Mesothelial cell of epicardium (in vitro differentiated cells): ENCODE measurements at places on chromosomes 6 and 20. TPM values are rescaled to one million over a fixed set of nuclear protein-coding genes. Genes with fewer than 3 reads are reported as not detected.

Gene PGK2
- total RNA-seq, result not detected in 3 replicates

Gene MUCL3
- total RNA-seq, result not detected in 3 replicates

Gene EMILIN3
- 5.0 to 5.6 TPM (median 5.2 TPM) in 3 replicates for total RNA-seq

Gene SASH1
- 24.0 to 30.2 TPM (median 28.7 TPM) in 3 replicates for total RNA-seq

Gene METTL24
- 25.5 to 28.1 TPM (median 25.7 TPM) in 3 replicates for total RNA-seq

Gene RIMS4
- 1.3 to 2.2 TPM (median 1.6 TPM) in 3 replicates for total RNA-seq

GRCh38 chr20:44959082-44959637 is 1.0 kb downstream of the TOMM34 start:
- H3K27me3 ChIP-seq, result no peaks in the 10 kb centered on the region
- peak overlapping the region; percentile 95 for H3K27ac ChIP-seq
- H3K4me1 ChIP-seq, result peaks cover 65% of the 10 kb centered on the region
- DNase-seq, result no peak
- peaks cover 17% of the 10 kb centered on the region for H3K36me3 ChIP-seq
- H3K4me3 ChIP-seq, result peak overlapping the region; percentile 87

DNA sequence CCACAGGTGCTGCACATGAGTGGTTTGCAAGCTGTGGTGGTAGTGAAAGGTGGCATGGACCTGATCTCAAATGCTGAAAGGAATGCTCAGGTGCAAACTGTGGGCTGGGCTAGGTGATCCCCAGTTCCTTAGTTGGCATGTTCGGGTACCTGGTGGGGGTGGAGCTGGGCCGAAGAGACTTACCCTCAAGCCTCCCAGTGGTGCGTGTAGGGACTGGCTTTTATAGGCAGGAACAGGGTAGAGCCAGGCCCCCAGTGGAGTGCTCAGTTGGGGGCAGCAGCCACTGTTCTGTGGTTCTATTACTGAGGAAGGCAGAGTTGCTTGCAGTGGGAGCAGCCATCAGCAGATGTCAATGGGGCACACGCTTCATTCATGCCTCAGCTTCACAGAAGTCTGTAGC is 399.8 kb downstream of the HTR1B start:
- no peak overlapping the region for H3K4me3 ChIP-seq
- no peak overlapping the region for H3K27ac ChIP-seq
- H3K4me1 ChIP-seq, result no peaks in the 10 kb centered on the region
- no peak for DNase-seq
- no peaks in the 10 kb centered on the region for H3K36me3 ChIP-seq

GRCh38 chr20:24598996-24599395 is 129.6 kb downstream of the SYNDIG1 start:
- H3K4me1 ChIP-seq, result no peaks in the 10 kb centered on the region
- peaks cover 6% of the 10 kb centered on the region for H3K27me3 ChIP-seq
- H3K36me3 ChIP-seq, result no peaks in the 10 kb centered on the region
- no peak for DNase-seq
- no peak overlapping the region for H3K4me3 ChIP-seq
- no peak overlapping the region for H3K27ac ChIP-seq

DNA sequence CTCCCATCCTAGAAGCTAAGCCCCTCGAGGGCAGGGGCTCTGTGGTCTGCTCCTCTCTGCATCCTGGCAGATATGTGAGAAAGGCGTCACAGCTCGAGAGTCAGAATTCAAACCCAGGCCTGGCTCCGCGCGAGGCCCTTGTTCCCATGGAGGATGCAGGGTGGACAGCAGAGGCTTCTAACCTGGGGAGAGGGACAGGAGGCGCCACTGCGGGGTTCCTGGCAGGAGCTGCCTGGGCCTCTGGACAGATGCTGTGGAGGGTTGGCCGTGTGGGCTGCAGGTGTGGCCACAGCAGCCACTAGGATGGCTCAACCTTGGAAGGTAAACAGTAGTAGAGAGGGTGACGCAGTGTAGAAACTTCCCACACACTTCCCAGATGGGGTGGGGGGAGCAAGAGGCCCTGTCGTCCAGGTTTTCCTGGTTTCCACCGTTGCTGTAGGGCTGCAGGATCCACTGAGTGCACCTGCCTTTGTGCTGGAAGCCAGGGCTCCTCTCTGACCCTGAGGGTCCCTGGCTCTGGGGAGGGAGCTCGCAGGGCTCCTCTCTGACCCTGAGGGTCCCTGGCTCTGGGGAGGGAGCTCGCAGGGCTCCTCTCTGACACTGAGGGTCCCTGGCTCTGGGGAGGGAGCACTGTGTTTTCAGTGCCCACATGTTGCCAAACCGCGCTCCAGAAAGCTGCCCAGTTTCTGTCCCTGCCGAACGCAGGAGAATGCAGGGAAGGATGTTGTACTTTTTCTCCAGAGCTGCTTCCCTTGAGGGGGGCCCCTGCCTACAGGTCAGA is 14.2 kb downstream of the RBM38 start:
- H3K4me3 ChIP-seq, result no peak overlapping the region
- H3K27me3 ChIP-seq, result no peaks in the 10 kb centered on the region
- peaks cover 8% of the 10 kb centered on the region for H3K4me1 ChIP-seq
- peaks cover 21% of the 10 kb centered on the region for H3K36me3 ChIP-seq
- no peak for DNase-seq

DNA sequence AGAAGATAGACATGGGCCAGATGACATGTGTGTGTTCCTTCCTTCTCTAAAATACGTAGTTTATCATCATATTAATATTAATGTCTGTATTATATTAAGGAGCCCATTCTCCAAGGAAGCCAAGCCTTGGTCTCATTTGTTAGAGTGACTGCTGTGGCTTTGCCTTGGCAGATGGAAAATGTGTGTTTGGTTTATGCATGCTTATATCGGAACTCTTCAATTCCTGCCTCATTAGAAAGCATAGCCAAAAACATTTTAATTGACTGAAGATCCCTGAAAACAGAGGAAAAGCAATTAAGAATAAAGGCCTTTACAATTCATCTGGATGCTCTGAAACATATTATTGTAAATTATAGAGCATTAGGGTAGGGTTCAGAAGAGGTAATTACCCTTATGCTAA is 106.4 kb downstream of the COL9A1 start:
- H3K4me3 ChIP-seq, result no peak overlapping the region
- DNase-seq, result no peak
- H3K27me3 ChIP-seq, result peaks cover 26% of the 10 kb centered on the region
- no peak overlapping the region for H3K27ac ChIP-seq
- H3K4me1 ChIP-seq, result no peaks in the 10 kb centered on the region
- H3K36me3 ChIP-seq, result no peaks in the 10 kb centered on the region

- no peaks in the 10 kb centered on the region for H3K27me3 ChIP-seq
- DNase-seq, result no peak
- H3K4me3 ChIP-seq, result no peak overlapping the region
- peaks cover 7% of the 10 kb centered on the region for H3K4me1 ChIP-seq
Measured at GRCh38 chr20:61662226-61662967, 403.3 kb downstream of the TAF4 start.

DNA sequence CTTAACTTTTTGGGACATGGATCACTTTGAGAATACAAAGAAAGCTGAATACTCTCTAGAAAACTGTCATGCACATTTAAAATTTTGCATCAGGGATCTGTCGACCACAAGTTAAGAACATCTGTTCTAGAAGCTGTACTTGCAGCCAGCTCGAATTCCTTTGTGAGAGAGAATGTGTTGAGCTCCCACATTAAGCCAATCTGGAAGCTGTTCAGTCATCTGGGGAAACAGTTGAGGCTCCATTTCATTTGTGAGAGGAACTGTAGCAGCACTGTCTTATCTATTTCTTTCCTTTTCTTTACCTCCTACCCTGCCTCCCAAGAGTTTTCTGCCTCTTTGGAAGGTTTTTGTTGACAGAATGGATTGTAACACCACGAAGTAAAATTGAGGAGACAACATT is 50.8 kb downstream of the KAT14 start:
- H3K27me3 ChIP-seq, result no peaks in the 10 kb centered on the region
- H3K36me3 ChIP-seq, result peaks cover 22% of the 10 kb centered on the region
- no peak overlapping the region for H3K4me3 ChIP-seq
- no peaks in the 10 kb centered on the region for H3K4me1 ChIP-seq

GRCh38 chr20:50283922-50284810 is 93.5 kb downstream of the CEBPB start:
- peaks cover 25% of the 10 kb centered on the region for H3K4me1 ChIP-seq
- no peaks in the 10 kb centered on the region for H3K36me3 ChIP-seq
- no peak for DNase-seq
- peaks cover 1% of the 10 kb centered on the region for H3K27me3 ChIP-seq

DNA sequence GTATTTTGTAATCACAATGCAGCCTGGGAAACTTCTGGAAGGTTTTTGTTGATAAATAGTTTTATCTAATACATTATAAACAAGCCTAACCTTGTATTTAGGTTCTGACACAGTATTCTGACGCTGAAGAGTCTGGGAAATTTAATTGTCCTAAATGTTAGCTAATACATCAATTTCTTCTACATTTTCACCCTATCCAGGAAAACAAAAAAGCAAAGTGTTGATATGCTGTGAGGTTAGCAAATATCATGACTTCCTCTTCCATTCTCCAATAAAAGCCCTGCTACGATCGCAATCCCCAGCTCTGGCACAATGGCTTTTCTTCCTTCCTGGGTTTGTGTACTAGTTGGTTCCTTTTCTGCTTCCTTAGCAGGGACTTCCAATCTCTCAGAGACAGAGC is at the start of gene C6orf58:
Gene C6orf58 (plus strand): TSS at position 301 of the 400 bp plus-strand sequence. CDS start 12 bp downstream, at position 313.
- H3K36me3 ChIP-seq, result no peaks in the 10 kb centered on the region
- no peak within 1 kb of the TSS for H3K4me3 ChIP-seq
- peaks cover 14% of the 10 kb centered on the region for H3K27me3 ChIP-seq
- H3K27ac ChIP-seq, result no peak within 1 kb of the TSS
- no peak for DNase-seq

- H3K27me3 ChIP-seq, result no peaks in the 10 kb centered on the region
- no peak overlapping the region for H3K4me3 ChIP-seq
- H3K27ac ChIP-seq, result no peak overlapping the region
Measured at GRCh38 chr6:26300359-26300758, 64.6 kb upstream of the BTN3A2 start.

- peak; percentile 57 for DNase-seq
- H3K4me1 ChIP-seq, result peaks cover 44% of the 10 kb centered on the region
- no peak overlapping the region for H3K4me3 ChIP-seq
Measured at GRCh38 chr6:150696190-150696589, 96.5 kb downstream of the PLEKHG1 start.

DNA sequence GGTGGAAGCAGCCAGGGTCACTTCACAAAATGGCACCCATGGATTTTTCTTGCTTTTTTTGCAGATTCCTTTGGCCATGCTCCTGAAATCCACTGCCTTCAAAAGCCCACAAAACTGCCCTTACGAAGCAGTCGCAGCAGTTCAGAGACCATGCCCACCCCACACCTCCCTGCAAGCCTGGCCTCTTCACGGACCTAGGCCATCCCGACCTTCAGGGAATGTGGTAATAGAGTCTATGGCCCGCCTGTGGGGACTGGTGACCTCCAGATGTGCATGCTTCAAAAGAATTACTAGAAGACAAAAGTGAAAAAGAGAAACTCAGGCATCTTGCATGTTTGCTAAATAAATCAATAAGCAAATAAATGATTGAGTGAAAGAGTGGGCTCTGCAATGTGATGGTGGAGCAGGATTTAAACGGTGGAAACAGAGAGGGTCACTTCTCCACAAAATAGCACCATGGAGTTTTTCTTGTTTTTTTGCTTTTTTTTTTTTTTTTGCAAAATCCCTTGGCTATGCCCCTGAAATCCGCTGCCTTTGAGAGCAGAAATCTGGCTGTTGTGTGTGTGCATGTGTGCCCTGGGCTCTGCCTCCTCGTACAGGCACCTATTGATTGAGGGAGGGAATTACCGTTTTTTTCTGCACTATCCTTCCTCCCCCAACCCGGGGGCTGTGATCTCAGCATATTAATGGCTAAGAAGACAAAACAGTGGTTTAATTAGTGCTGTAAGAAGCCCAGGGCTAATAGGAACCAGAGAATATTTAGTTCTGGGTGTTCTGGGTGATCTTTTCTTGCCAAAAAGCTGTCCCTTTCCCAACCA is 107.4 kb downstream of the PXDC1 start:
- H3K4me1 ChIP-seq, result no peaks in the 10 kb centered on the region
- H3K27ac ChIP-seq, result no peak overlapping the region
- no peaks in the 10 kb centered on the region for H3K27me3 ChIP-seq
- DNase-seq, result no peak
- H3K36me3 ChIP-seq, result peaks cover 2% of the 10 kb centered on the region

GRCh38 chr6:125304970-125305660 is 3.3 kb upstream of the HDDC2 start:
- H3K36me3 ChIP-seq, result peaks cover 2% of the 10 kb centered on the region
- H3K4me3 ChIP-seq, result no peak overlapping the region
- H3K27me3 ChIP-seq, result no peaks in the 10 kb centered on the region
- H3K4me1 ChIP-seq, result peaks cover 35% of the 10 kb centered on the region
- no peak overlapping the region for H3K27ac ChIP-seq
- DNase-seq, result no peak

GRCh38 chr6:159788276-159788675 is 1.1 kb downstream of the TCP1 start:
- peaks cover 26% of the 10 kb centered on the region for H3K36me3 ChIP-seq
- H3K4me3 ChIP-seq, result peak overlapping the region; percentile 98
- no peaks in the 10 kb centered on the region for H3K27me3 ChIP-seq
- H3K27ac ChIP-seq, result peak overlapping the region; percentile 87

DNA sequence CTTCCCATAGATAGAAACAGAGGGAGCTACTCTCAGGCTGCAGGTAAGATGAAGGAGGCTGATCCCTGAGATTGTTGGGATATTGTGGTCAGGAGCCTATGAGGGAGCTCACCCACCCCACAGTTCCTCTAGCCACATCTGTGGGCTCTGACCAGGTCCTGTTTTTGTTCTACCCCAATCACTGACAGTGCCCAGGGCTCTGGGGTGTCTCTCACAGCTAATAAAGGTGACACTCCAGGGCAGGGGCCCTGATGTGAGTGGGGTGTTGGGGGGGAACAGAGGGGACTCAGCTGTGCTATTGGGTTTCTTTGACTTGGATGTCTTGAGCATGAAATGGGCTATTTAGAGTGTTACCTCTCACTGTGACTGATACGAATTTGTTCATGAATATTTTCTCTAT is 2.8 kb downstream of the HLA-F start:
- H3K4me3 ChIP-seq, result no peak overlapping the region
- H3K4me1 ChIP-seq, result no peaks in the 10 kb centered on the region
- no peak overlapping the region for H3K27ac ChIP-seq
- H3K36me3 ChIP-seq, result no peaks in the 10 kb centered on the region
- H3K27me3 ChIP-seq, result peaks cover 95% of the 10 kb centered on the region

- H3K4me3 ChIP-seq, result no peak overlapping the region
- H3K27ac ChIP-seq, result no peak overlapping the region
- peaks cover 8% of the 10 kb centered on the region for H3K36me3 ChIP-seq
- DNase-seq, result no peak
Measured at GRCh38 chr6:52482903-52483670, 62.9 kb downstream of the EFHC1 start.
